ENCODE measurements at places on chromosomes 5 and 9. TPM values are rescaled to one million over a fixed set of nuclear protein-coding genes. Genes with fewer than 3 reads are reported as not detected.

- DNase-seq = no peak
Observed at GRCh38 chr9:13071921-13072320, 207.6 kb downstream of the MPDZ start.

- no peak for DNase-seq
Observed at GRCh38 chr5:146628950-146629349, 113.0 kb upstream of the GPR151 start.

GRCh38 chr5:51148437-51148836 is 234.8 kb upstream of the ISL1 start:
- no peak for DNase-seq

GRCh38 chr9:95063300-95063699 is 254.2 kb downstream of the FANCC start:
- no peak for DNase-seq

Gene CTNND2
- total RNA-seq = not detected

DNA sequence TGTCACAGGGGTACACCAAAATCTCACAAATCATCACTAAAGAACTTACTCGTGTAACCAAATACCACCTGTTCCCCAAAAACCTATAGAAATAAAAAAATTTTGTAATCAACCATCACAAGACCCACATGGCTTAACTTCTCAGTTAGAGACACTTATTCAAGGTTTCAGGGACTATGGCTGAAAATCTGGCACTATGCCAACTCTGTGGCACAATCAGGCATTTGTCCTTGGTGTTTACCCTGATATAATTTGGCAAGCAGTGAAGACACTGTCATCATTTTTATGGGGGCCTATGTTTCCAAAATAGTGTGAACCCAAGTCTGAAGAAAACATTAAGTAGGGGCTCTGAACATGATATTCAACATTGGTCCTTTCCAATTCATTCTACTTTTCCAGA is 59.0 kb downstream of the ZNF622 start:
- no peak for DNase-seq

Gene SLC45A2
- not detected for total RNA-seq

DNA sequence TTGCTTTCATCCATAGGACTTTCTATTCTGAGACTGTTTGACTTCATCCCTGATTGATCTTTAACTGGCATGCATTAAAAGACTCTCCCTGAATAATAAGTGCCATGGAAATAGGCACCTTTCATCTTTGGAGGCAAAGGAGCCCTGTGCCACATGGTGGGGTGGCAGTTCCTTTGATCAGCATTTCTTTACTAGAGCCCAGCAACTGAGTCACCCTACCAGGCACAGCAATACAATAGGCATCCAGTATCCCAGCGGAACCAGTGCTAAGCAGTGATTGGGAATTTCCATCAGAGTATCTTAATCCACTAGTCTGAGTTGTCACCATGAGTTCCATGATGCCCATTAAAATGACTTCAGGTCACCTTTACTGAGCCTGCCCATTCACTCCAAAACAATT is 476.1 kb upstream of the MPDZ start:
- DNase-seq = no peak

Gene TAS2R1
- total RNA-seq = not detected

GRCh38 chr5:14156650-14157492 is 13.7 kb downstream of the TRIO start:
- DNase-seq = no peak

Gene EIF4EBP3
- 11.8 TPM for total RNA-seq

GRCh38 chr9:92151691-92152393 is 36.6 kb upstream of the SPTLC1 start:
- no peak for DNase-seq

Gene SCGB3A2
- total RNA-seq = not detected

DNA sequence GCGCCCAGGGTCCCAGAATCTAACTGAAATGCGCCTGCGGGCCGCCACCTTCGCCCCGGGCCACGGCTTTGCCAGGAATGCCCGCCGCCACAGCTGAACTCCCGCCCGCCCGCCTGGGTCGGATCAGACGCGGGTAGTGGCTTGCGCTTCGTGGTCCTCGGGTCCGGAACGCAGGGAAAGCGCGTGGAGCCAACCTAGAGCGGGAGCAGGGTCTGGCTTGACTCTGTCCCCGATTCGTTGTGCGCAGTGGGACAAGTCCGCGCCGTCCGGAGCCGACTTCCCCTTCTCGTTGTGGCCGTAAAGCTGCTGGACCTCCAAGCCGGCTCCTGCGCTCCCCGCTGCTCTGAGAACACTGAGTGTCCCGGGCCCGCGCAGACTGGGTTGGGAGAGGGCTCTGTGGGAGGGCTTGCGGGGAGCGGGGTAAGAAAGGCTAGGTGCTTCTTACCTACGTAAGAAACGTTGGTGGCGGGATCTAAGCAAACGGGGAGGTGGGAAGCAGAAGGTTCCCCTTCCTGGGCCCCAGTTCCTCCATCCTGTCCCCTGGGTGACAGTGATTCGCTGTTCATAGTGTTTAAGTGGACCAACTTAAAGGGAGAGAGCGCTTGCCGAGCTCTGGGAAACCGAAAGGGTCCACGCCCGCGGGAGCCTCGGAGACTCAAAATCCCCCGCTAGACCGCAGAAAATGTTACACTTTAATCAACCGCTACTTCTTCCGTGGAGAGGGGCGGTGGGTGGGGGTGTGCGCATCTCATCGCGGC is 4.4 kb upstream of the FOXE1 start:
- DNase-seq = no peak

DNA sequence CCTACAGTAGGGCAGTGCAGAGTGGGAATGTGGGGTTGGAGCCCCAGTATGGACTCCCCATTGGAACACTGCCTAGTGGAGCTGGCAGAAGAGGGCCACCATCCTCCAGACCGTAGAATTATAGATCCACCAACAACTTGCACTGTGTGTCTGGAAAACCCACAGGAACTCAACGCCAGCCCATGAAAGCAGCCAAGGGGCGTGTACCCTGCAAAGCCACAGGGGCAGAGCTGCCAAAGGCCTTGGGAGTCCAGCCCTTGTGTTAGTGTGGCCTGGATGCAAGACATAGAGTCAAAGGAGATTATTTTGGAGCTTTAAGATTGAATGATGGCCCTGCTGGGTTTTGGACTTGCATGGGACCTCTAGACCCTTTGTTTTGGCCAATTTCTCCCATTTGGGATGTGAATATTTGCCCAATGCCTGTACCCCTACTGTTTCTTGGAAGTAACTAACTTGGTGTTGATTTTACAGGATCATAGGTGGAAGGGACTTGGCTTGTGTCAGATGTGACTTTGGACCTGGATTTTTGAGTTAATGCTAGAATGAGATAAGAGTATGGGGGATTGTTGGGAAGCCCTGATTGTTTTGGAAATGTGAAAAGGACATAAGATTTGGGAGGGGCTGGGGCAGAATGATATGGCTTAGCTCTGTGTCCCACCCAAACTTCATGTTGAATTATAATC is 266.8 kb downstream of the SEMA5A start:
- DNase-seq = no peak

Gene FBP2
- total RNA-seq = not detected

GRCh38 chr9:13443346-13444244 is 164.1 kb upstream of the MPDZ start:
- DNase-seq = no peak

DNA sequence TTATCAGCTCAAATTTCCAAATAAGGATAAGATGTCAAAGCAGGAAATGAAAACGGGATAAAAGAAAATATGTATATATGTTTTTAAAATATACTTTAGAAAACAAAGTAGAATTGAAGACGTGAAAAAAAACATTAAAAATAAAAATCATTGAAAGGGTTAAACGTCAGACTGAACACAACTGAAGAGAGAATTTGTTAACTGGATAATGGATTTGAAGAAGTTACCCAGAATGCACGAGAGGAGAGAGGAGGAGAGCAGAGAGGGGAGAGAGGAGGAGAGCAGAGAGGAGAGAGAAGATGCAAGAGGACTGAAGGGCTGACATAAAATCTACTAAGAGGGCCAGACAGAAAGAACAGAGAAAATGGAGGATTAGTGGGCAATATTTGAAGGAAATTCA is 88.0 kb downstream of the CDKN2A start:
- no peak for DNase-seq

GRCh38 chr9:135463140-135463539 is 16.4 kb upstream of the PPP1R26 start:
- no peak for DNase-seq

GRCh38 chr5:95962785-95963184 is 1.1 kb upstream of the ELL2 start:
- no peak for DNase-seq

Gene FAM151B
- total RNA-seq = 0.32 TPM

Gene PCDHGA9
- not detected for total RNA-seq

- DNase-seq = no peak
Observed at GRCh38 chr5:54090495-54091120, 219.8 kb downstream of the ARL15 start.

Gene SLC25A2
- total RNA-seq = 0.74 TPM

DNA sequence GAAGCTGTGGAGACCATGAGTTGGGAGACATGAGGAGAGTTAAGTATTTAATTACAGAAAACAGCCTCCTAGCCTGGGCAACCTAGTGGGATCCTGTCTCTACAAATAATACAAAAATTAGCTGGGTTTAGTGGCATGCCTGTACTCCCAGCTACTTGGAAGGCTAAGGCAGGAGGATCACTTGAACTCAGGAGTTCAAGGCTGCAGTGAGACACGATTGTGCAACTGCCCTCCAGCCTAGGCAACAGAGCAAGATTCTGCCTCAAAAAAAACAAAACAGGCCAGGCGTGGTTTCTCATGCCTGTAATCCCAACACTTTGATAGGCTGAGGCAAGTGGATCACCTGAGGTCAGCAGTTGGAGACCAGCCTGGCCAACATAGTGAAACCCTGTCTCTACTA is 52.6 kb downstream of the AQP7 start:
- DNase-seq = no peak

- no peak for DNase-seq
Observed at GRCh38 chr9:33117796-33118195, 41.3 kb upstream of the SMU1 start.

DNA sequence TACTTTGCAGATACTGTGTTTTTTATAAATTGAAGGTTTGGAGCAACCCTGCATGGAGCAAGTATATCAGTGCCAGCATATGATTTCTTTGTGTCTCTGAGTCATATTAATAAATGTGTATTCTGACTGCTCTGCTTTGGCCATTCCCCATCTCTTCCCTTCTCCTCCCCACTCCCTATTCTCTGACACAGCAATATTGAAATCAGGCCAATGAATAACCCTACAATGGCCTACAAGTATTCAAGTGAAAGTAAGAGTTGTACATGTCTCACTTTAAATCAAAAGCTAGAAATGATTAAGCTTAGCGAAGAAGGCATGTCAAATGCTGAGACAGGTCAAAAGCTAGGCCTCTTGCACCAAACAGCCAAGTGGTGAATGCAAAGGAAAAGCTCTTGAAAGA is 82.2 kb upstream of the TLX3 start:
- DNase-seq = no peak

Gene TRAF2
- total RNA-seq = 28.6 TPM

- no peak for DNase-seq
Observed at GRCh38 chr9:81633952-81634854, 55.1 kb downstream of the TLE1 start.

GRCh38 chr5:137566780-137567179 is 67.7 kb upstream of the SPOCK1 start:
- no peak for DNase-seq

GRCh38 chr9:122355336-122355875 is 15.4 kb upstream of the PTGS1 start:
- DNase-seq = no peak

All from CD4-positive, CD25-positive, alpha-beta regulatory T cell (primary cell).